ENCODE measurements at places on chromosomes 3 and 15.

DNA sequence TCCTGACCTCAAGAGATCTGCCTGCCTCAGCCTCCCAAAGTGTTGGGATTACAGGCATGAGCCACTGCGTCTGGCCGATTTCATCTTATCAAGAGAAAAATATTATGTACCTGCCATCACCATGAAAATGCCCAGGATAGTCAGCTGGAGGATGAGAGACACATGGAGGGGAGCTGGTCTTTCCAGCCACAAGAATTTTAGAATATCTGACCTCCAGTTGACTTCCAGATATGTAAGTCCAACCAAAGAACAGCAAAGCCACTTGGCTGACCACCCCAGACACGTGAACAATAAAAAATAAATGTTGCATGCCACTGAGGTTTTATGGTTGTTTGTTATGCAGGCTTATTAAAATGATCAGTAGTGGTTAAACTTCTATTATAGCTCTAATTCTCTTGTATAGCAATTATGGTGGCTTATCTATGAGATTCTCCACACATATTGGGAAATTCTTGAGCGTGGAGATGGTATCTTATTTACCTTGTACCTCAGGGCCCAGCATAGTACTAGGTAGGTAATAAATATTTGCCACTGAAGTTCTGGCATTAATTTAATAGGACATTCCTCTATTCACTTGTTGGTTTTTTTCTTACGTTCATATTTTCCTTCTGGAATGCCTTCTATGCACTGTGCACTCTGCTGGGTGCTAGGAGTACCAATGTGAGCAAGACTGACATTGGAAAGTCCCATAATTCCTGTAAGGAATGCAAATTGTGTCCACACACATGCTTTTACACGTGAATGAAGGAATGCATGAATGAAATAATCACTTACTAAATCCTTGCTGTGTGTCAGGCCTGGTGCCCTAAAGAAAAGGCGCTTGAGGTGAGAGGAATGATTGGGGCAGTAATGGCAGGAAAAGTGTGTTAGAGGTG is 77.6 kb downstream of the EDEM1 start:
- no peak for DNase-seq

- no peak for DNase-seq
These were observed 7.3 kb downstream of the C3orf70 start for GRCh38 chr3:185145511-185145910.

- no peak for DNase-seq
These were observed 34.7 kb downstream of the NIPA2 start for GRCh38 chr15:22872936-22873701.

DNA sequence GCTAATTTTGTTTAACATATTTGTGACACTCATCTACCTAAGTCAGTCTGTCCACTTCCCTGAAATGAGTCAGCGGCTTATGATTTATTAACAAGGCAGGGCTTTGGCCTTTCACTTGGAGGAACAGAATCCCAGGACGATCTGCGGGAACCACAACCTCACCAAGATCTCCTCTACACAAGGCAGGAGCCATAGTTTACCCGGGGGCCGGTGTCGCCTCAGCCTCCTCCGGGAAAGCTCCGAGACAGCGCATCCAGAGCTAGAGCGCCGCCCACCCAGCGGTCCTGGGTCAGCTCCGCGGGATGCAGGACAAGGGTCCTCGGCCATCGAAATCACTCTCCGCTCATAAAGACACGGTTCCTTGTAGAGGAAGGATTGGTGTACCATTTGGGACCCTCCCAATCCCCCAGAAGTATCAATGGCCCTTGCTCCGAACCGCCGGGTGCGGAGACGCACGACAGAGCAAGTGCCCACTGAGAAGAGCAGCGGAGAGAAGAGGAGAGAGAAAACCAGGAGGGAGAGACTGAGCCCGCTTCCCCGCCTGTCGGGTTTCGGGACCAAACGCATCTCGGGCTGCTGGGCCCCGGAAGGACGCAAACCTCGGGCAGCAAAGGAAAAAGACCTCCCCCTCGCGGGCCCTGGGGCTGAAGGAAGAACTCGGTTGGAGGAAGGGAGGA is 13.1 kb upstream of the ALCAM start:
- no peak for DNase-seq

- DNase-seq = no peak
These were observed 169.1 kb upstream of the IQSEC1 start for GRCh38 chr3:13242364-13242737.

- no peak for DNase-seq
These were observed 17.3 kb upstream of the FURIN start for GRCh38 chr15:90851114-90851513.

- DNase-seq = no peak
These were observed 543 bp upstream of the REC114 start for GRCh38 chr15:73442421-73442820.

- DNase-seq = no peak
These were observed 49.8 kb downstream of the IQSEC1 start for GRCh38 chr3:13023235-13023970.

GRCh38 chr3:173930251-173930650 is 532.7 kb downstream of the NLGN1 start:
- no peak for DNase-seq

GRCh38 chr15:76347482-76348055 is 11.0 kb downstream of the ISL2 start:
- no peak for DNase-seq

DNA sequence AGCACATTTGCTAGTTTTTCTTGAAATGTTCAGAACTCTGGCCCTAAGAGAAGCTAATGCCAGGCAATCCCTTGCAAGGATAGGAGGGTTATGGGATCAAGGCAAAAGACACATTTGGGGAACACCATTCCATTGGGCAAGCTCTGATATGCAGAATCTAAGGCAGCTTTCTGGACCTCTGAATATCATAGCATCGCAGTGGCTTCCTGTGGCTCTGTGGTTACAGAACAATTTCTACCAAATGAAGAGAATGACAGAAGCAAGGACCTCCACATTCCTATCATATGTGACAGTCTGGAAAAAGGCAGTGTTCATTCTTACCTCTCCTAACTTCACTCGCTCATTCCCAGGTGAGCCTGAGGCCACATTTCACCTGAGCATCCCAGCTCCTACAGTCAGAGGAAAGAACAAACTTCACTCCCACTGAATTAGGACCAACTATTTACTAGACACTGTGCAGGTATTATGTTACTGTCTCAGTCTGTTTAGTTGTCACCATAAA is 836.1 kb upstream of the CFAP20DC start:
- DNase-seq = no peak

- no peak for DNase-seq
These were observed 1.8 kb upstream of the RPP25 start for GRCh38 chr15:74958320-74958907.

DNA sequence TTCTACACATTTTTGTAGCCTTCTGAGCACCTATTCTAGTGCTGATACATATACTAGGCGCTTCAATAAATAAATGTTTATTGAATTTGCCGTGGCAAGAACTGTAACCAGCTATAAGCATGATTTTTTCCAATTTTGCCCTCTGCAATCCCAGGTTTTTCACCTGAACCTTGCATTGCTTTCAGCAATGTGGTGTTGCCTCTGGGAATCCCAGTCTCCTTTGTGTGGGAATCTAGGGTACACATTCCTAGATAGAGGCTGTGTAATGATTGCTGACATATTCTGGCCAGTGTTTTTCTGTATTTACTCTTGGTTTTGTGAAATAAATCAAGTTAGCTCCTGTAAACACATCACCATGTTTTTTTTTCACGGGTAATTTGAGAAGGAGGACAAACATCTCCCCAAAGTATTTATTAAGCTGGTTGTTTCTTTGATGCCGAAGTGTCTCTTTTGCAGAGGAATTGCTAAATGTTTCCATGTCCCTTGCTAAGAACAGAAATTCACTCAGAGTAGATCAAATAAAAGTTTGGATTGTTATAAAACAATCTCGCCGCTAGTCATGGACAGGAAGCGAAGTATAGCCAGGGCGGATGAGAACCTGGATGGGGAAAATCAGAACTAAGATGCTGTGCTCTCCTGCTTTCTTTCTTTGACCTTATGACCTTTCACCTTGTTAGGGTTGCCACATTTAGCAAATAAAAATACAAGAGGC is 1.2 kb downstream of the CFAP91 start:
- DNase-seq = no peak

DNA sequence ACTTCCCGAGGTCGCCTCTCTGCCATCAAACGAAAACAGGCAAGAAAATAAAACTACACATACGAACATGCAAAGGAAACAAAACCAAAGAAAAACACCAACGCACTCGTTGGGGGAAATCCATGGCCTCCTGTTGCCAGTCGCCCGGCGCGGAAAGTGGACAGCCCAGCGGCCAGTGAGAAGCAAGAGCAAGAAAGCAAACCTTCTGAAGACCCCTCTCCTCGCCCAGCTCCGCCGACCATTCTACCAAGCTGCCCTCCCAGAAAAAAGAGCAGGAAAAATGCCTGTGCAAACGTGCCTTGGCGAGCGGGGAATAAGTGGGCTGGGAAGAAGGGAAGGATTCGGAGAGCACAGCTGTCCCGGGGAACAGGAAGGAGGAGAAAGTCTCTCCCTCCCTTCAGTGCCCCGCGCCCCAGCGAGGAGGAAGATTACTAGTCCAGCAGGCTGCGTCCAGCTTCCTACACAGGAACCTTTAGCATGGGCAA is 802 bp upstream of the NECTIN3 start:
- DNase-seq = no peak

- no peak for DNase-seq
These were observed 7.2 kb downstream of the FOXL2 start for GRCh38 chr3:138939561-138940241.

- DNase-seq = no peak
These were observed 240.7 kb upstream of the TBC1D5 start for GRCh38 chr3:17983106-17983505.

GRCh38 chr3:71543371-71544016 is 40.0 kb downstream of the FOXP1 start:
- no peak for DNase-seq

DNA sequence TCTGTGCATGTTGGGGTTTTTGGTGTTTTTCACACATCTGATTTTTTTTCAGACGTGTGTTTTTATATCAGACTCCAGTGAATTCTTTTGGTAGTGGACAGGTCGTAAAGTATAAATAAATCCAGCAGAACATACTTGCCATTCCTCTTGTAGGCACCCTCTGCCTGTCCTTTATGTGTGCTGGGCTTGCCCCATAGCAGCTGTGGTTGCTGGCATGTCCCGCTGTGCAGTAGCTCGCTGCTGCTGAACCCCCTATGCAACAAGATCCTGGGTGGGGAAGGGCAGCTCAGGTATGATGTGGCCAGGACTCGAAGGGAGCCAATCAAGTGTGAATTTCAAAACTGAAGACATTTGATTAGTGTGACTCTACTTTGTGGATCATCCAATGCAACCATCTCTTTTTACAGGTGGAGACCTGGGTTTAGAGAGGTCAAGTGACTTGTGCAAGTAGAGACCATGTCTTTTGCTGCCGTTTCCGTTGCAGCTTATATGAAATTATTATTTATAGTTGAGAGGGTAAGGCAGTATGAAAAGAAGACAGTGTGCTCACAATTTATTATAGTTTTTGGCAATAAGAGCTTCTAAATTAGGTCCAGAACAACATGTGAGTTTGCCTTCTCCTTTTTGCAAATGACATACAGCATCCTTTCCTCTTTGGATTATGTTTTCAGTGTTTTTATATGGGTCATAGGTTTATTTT is 350.8 kb upstream of the C2CD4B start:
- no peak for DNase-seq

DNA sequence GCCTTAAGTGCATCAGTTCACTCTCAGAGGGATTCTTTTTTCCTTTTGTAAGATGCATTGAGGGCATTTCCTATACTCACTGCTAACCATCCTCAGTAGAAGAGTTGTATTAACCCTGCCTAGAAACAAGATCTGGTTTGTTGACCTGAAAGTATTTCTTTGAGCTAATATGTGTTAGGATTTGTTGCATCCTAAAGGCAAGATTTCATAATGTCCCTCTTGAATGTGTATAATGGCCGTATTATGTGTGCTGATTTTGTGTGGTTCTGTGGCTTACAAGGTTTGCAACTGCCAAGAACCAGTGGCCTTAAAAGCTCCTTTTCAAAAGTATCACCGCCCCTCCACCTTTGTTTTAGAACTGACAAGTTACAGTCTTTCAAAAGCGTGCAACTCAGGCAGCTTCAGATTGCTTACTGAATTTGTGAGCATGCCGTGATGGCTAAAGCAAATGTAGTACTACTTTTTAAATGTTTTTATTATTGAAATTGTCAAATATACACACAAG is 182.0 kb upstream of the BHLHE40 start:
- peak; percentile 23 for DNase-seq

GRCh38 chr3:165156757-165157420 is 39.3 kb downstream of the SLITRK3 start:
- DNase-seq = peak; percentile 77

GRCh38 chr3:47850564-47851410 is 47.8 kb downstream of the DHX30 start:
- DNase-seq = no peak

DNA sequence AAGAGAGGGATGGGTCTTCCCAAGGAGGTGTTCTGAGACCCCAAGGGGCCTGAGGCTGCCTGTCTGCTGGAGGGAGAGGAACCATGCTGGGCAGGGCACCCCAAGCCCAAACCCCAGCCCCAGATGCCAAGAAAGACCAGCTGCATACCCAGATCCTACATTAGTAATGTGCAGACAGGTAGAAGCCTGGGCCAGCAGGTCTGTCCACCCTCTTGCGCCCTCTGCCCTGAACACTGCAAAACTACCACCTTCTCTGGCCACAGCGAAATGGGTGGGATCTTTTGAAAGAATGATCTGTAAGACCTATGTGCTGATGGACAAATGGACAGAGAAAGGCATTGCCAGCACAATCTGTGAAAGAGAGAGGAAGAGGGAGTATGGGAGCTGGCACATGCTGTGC is 283.2 kb downstream of the EPHB1 start:
- no peak for DNase-seq

- no peak for DNase-seq
These were observed 9.9 kb upstream of the COMMD4 start for GRCh38 chr15:75325922-75326321.

- DNase-seq = no peak
These were observed 68.5 kb upstream of the PLCL2 start for GRCh38 chr3:16816048-16816780.

GRCh38 chr3:112042842-112043280 is 8.3 kb downstream of the TMPRSS7 start:
- no peak for DNase-seq

- DNase-seq = no peak
These were observed 470.6 kb upstream of the BCHE start for GRCh38 chr3:166307756-166308350.
